ENCODE measurements at places on chromosomes 2 and 18. TPM values are rescaled to one million over a fixed set of nuclear protein-coding genes. Genes with fewer than 3 reads are reported as not detected.

The SGPP2 gene
- total RNA-seq: 44.8 TPM

The IL1R2 gene
- total RNA-seq: 2.3 TPM

The CGREF1 gene
- 1.1 TPM for total RNA-seq

The CDH19 gene
- 4.0 TPM for total RNA-seq

The DLX1 gene
- 0.46 TPM for total RNA-seq

The ACMSD gene
- total RNA-seq: 47.0 TPM

The PARD3B gene
- total RNA-seq: 28.0 TPM

The CAPN14 gene
- 0.14 TPM for total RNA-seq

The TRIB2 gene
- 29.1 TPM for total RNA-seq

DNA sequence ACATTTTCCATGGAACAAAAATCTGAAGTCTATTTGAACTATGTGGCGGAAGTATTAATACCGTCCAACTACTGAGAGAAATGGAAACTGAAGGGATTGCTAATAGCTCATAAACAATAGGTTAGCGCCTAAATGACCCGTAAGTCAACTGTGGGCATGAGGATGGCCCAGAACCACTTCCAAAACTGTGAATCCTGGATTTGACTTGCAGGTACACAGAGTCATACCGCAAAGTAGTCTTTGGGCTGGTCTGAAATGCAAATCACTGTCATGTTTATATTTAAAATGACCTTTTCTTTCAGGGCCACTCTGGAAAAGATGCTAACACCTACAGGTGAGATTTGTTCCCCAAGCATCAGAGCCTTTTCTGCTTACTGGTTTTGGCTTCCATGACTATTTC, 50.6 kb downstream of the STAT4 start:
- no peak for DNase-seq

GRCh38 chr18:55152801-55153200, 193.5 kb upstream of the CCDC68 start:
- no peak for DNase-seq

- no peak for DNase-seq
Measured at GRCh38 chr18:13514558-13514957, 211.8 kb downstream of the FAM210A start.

DNA sequence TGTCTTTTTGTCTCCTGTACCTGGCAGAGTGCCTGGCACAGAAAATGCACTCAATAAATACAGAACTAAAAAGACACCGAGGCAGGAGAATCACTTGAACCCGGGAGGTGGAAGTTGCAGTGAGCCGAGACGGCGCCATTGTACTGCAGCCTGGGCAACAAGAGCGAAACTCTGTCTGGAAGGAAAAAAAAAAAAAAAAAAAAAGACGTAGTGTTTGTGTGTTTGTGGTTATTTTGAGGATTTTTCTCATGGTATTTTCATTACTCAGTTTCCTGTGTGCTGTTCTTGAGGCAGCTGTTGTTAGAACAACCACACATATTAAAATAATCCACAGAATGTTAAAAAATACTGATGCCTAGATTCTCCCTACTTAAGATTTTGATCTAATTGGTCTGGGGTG, 519.2 kb upstream of the SPHKAP start:
- DNase-seq: no peak

GRCh38 chr2:239609607-239610310, 208.9 kb upstream of the HDAC4 start:
- no peak for DNase-seq

- no peak for DNase-seq
Measured at GRCh38 chr2:62042400-62042799, 136.9 kb downstream of the COMMD1 start.

DNA sequence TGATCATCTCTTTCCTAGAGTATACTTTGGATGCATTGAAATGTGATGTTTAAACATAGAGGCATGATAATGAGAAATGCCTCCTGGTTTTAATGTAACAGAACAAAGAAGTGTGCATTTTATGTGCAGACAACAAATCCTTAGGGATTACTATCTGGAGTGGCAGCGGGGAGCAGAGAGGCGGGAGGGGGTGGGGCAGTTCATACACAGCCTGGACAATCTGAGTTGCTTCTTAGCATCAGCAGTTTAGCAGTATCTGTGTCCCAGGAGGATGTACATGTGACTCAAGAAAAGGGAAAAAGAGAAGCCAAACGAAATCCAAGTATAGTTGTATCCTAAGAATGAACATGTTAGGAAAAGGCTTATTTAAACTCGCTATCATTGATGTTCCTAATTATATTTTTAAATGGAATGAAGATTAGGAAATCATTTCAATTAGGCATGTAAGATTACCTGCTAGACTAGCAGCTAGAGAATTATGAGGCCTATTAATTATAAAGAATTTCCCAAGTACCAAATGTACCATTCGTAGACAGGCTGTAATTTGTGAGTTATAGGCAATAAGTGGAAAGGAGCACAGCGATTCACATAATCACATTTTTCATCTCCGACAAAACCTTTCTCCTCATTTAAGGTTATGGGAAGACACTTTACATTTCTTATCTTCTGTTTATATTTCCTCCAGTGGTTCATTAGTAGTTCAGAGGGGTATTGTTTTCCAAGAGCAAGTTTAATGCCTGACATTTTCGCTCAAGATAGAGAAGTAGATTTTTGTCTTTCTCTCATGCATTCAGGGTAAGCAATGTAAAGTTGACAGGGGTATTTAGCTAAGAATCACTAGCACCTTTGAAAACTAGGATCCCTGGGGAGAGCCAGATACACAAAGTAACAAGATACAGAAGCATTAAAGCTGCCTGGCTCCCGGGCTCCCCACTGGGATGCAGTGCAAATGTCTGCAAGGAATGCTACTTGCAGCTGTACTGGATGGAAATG, 141.3 kb upstream of the NOSTRIN start:
- DNase-seq: no peak

GRCh38 chr2:8197101-8197500, 484.8 kb upstream of the ID2 start:
- no peak for DNase-seq

GRCh38 chr2:193141998-193142397, 947.3 kb upstream of the TMEFF2 start:
- no peak for DNase-seq

DNA sequence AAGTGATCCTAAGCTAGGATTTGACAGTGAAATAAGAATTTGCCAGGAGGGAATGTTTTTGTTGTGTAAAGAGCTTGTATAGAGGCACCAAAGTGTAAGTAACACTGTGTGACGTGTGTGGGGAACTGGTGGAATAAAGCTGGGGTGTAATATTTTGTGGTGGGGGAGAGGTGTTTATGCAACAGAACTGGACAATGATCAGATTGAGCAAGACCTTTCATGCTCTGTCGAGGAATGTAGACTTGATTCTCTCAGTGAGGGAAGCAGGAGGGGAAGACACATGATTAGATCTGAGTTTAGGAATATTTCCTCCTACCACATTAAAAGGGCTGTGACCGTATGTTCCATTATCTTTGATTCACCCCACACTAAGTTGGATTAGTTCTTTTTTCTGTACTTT, 43.6 kb downstream of the EFEMP1 start:
- no peak for DNase-seq

- no peak for DNase-seq
Measured at GRCh38 chr18:48376934-48377333, 32.2 kb downstream of the ZBTB7C start.

DNA sequence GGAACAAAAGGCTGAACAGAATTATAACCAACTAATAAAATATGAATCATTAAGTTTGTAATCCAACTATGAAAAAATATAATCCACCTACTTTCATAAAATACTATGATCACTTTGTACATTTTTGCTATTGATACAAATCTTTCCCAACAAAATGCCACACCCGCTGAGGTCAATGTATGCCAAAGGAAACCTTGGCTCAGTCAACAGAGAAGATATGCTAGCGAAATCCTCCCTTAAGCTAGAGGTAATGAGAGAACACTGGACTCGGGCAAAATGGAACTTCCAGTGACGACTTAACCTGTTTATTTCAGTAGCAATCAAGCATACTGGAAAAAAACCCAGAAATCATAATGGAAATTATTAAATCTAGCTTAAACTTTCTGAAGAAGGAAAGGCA, 81.5 kb downstream of the NOL10 start:
- DNase-seq: no peak

GRCh38 chr2:188324067-188324466, 32.4 kb downstream of the GULP1 start:
- no peak for DNase-seq

DNA sequence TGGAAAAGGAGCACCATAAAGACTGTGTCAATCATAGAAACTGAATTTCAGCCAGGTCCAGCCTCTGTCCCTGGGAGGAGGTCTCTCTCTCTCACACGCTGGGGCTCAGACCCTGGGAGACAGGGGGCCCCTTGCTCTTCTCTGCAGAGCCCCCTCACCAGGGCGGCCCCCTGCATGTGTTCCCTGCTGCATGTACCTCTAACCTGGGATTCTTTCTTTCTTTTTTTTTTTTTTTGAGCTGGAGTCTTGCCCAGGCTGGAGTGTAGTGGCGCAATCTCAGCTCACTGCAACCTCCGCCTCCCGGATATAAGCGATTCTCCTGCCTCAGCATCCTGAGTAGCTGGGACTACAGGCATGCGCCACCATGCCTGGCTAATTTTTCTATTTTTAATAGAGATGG, 46.5 kb downstream of the TPO start:
- DNase-seq: no peak

- no peak for DNase-seq
Measured at GRCh38 chr2:118906186-118906585, 35.8 kb upstream of the MARCO start.

GRCh38 chr2:14127765-14128164, 504.8 kb upstream of the LRATD1 start:
- DNase-seq: no peak

GRCh38 chr2:70314640-70315039, 12.8 kb upstream of the FAM136A start:
- DNase-seq: no peak

- peak; percentile 14 for DNase-seq
Measured at GRCh38 chr2:2698182-2699120, 367.4 kb upstream of the MYT1L start.

GRCh38 chr2:239127513-239127912, 273.3 kb downstream of the HDAC4 start:
- no peak for DNase-seq
